NCI-H1105 treated with DMSO at 0.1 percent for 48 hours (cell line): ENCODE measurements at places on chromosomes 3 and 15.

DNA sequence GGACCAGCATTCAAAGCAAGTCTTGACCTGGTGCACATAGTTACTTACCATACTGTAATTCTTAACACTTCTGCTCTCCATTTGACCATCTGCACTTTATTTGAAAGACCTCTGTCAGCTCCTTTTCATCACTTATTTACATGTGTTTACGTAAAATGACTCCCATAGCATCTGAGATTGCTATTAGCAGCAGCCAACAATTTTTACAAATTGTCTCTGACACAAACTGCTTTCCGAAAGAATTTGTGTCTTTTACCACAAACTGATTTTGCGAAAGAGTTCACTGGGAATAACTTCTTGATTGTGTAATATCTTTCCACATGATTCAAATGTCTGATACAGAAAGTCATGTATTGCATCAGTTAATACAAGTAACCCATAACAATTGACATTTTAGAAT is 144.1 kb upstream of the PEX5L start:
- no peak for DNase-seq

DNA sequence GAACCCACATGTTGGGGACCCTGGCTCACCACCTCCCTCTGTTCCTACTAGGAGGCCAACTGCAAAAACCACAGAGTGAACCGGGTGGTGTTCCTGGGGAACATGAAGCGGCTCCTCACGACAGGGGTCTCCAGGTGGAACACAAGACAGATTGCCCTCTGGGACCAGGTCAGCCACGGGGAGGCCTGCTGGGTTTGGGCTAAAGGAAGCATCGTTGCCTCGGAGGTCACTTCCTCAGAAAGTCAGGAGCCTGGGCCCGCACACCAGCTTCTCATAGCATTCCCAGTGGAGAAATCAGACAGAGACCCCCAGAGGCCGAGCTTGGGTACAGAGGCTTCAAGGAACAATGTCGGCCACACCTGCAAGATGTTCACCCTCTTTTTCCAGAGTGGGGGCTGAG is 106.8 kb downstream of the ANP32A start:
- no peak for DNase-seq

- peak; percentile 29 for DNase-seq
These were observed 495.5 kb upstream of the CFAP20DC start for GRCh38 chr3:59545374-59545773.

DNA sequence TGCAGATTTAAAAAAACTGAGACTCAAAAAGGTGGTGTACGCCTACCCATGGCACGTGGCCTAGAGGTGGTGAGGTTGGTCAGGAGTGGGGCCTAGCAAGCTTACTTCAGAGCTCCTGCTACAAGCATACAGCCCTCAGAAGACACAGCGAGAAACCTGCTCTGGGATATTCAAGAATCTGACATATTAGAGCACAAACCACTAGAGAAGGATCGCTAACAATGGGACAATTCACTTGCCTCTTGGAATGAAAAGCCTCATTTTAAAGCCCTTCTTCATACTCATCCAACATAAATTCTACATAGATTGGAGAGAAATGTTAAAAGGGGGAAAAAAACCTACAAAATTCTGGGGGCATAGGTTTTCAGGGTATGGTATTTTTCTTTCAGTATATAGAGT is 118.0 kb upstream of the ARHGEF3 start:
- no peak for DNase-seq

DNA sequence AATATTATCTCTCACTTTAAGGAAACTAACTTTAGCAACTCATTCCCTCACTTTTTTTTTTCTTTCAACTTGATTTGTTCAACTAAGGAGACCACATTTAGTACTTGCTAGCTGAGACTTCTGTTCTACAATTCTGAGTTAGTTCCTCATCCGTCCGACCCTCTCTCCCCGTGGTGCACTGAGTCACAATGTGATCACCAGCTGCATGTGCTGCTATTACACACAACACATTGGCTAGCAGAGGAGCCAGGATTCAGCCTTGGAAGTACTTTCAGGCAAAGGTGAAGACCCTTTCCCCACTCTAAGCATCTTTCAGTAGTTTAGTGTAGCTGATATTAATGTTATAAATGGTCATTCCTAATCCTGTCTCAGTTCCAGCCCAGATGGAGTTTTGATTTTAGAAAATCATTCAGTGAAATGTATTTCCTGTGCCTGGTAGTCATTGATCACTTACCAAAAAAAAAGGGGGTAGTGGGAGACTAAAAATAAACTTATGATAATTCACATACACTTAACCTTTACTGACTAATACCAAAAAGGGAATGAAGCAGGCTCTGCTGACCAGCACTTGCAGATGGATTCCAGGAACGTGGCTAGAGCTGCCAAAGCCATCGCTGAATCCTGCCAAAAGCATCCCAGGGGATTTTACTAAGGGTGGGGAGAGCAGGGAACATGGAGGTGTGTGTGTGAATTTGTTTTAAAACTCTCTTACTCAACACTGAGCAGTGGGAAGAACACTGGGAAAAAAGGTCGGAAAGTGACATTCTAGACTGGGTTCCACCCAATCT is 424.8 kb downstream of the LPP start:
- DNase-seq: no peak

GRCh38 chr15:65037309-65037708 is 7.9 kb upstream of the MTFMT start:
- no peak for DNase-seq
